SJSA1 (cell line): ENCODE measurements at places on chromosomes 6 and 20. TPM values are rescaled to one million over a fixed set of nuclear protein-coding genes. Genes with fewer than 3 reads are reported as not detected.

GRCh38 chr6:42704251-42704936 is 18.0 kb downstream of the PRPH2 start:
- DNase-seq = no peak

DNA sequence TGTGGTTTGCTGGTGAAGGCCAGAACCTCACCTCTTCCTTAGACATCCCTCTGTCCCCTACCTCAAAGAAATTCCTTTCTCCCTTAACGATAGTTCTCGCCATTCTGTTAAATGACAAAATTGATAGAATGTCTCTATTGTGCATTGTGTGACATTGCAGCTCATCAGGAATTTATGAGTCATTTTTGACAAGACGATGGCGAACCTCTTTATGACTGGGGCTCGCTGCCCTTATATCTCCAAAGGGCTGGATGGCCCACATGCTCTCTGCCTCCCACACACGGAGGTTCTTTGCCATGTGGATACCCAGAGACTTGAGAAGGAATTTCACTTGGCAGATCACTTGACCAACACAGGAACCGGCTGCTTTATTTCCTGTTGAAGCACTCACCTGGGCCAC is 66.8 kb upstream of the RPS6KA2 start:
- no peak for DNase-seq

The MATN4 gene
- total RNA-seq = 0.50 TPM in 1 of 2 replicates, not detected in the other

The ACSS1 gene
- 3.8 and 4.9 TPM in 2 replicates for total RNA-seq

DNA sequence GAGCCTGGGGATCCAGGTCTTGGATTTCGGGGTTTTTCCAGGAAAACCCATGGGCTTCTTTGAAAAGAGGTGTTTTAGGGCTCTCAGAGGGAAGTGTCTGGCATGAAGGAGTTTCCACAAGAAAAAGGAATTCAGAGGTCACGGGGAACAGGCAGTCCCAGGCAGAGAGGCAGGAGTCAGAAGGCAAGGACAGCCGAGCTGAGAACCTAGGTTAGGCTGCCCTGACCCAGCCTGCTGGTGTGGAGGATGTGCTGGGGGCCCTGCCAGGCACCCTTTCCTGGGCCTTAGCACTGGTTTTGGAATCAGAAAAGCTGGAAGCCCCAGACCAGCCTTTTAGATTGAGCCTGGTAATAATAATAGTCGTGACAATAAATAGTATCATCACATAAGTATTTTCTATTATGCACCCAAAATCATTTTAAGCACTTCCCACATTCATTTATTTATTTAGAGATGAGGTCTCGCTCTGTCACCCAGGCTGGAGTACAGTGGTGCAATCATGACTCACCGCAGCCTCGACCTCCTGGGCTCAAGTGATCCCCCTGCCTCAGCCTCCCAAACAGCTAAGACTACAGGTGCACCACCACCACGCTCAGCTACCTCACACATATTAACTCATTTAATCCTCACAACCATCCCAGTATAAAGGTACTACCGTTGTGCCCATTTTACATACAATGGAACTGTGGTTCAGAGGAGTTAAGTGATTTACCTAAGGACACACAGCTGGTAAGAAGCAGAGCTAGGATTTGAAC is 19.9 kb downstream of the TGM2 start:
- peak; percentile 81 for DNase-seq

The BHLHE23 gene
- total RNA-seq = not detected in 2 replicates

DNA sequence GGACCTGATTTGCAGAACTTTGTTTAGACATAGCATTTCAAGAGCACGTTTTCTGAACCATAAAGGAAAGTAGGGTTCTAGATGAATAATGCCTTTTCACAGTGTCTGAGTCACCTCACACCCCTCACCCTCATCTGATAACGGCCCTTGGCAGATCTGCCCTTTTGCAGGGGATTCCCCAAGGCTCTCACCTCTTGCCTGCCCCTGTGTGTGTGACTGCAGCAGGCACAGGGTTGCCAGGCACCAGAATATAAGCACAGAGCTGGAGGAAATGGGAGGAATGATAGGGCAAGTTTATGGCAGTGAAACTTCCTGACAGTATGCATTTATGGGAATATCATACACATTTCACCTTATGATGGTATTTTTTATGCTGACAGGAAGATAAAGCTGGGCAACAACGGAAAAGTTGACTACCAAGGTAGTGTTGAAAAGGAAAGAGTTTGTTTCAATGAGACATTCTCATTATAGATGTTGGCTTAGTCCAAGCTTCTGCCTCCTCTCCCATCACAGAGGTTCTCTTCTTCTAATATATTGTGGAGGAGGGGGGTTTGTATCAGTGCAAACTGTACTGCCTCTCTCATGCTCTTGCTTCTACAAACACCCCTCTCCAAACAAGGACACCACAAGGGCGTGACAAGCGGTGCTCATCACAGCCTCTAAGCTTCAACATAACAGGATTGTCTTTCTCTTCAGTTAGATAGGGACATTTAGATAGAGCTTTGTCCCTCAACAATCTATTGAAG is 101.5 kb upstream of the BACH2 start:
- DNase-seq = peak; percentile 56

GRCh38 chr6:79506251-79506650 is 31.0 kb downstream of the LCA5 start:
- DNase-seq = no peak

DNA sequence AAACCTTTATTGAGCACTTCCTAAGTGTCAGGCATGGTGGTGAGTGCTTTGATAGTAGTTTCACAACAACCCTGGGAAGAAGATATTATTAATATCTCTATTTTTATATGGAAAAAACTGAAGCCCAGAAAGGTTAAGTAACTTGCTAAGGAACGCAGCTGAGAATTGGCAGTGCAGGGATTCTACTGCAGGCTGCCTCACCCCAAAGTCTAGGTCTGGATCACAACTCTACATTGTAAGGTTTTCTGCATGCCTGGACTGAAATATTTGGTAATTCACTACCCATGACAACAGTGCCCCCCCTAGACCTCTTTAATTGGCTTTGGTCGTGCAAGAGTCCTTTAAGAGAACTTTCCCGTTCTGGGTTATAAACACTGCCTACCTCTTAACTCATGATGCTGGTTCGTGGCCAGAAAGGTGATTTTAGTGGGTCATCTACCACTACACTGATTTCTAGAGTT is 67.1 kb upstream of the KCNQ5 start:
- DNase-seq = no peak

GRCh38 chr6:43172104-43173007 is 1.3 kb downstream of the SRF start:
- peak; percentile 38 for DNase-seq

DNA sequence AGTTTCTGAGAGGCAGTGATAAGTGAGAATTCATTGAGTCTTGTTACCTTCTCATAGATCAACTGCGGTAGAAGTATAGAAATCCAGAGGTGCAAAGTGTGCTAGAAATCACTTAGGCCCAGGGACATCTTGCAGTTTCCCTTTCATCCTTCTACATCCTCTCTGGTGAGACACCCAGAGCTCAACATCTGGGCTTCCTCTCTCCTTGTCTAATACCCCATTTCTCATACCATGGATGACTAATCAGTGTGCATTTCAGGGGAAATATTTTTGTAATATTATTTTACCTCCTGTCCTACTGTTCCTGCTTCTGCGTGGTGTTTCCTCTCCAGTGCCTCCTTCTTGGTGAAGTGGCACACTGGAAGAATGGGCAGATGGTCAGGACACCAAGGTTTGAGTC is 322.4 kb downstream of the TFAP2B start:
- no peak for DNase-seq

GRCh38 chr6:20566109-20566508 is 31.9 kb downstream of the CDKAL1 start:
- no peak for DNase-seq

GRCh38 chr20:40307997-40308396 is 381.0 kb downstream of the MAFB start:
- no peak for DNase-seq

GRCh38 chr6:134145786-134146185 is 93.4 kb upstream of the SLC2A12 start:
- DNase-seq = no peak

The ADAM33 gene
- total RNA-seq = not detected in 2 replicates

DNA sequence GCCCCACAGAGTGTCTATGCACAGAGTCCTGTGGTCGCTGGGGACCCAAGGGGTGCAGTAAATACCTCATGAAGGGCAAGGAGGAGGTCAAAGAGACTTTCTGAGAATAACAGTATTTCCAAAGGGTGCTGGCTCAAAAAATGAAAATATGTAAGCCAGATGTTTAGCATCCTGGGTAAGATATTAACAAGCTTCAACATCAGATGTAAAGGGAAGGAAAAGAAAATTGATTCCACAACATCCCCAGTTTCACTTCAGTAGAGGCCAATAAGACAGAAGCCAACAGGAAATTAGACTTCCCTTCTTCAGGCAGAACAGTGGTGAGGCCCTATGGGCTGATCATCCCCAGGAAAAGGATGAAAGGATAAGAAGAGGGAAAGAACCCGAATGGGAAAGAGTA is 434.7 kb downstream of the PRKN start:
- no peak for DNase-seq

DNA sequence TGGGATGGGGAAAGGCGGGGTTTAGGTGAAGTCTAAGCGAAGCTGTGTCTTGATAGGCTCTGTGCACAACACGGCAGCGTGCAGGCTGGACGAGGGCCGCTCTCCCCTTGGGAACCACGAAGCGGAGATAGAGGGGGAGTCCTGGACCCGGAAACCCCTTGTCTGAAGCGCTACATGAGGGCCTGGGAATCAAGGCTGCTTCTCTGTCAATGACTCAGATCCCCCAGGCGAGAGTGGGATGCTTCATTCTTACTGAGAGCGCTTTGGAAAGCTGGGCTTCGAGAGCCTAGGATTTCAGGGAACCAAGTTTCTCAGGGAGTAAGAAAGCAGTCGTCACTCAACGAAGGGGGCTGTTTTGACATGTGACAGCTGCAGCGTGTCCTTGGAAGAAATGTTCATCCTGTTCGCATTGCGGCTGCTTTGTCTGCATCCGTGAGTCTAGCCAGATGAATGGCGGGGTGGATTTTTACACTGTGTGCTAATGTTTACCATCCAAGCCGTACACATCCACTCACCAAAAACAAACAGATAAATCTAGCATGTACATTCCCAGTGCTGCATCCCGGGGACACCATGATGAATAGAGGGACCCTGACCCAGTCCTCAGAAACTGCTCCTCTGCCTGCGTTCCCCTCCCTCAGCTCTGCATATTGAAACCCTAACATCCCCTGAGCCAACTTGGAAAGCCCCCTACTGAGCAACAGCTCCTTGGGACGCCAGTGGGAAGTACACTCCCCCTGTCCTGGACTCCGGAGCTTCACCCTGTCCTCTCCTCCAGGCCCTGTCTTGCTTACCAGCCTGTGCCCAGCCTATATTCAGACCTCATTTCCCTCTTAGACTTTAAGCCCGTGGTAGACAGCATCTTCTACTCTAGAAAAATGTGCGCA is 24.5 kb upstream of the RTF2 start:
- no peak for DNase-seq

DNA sequence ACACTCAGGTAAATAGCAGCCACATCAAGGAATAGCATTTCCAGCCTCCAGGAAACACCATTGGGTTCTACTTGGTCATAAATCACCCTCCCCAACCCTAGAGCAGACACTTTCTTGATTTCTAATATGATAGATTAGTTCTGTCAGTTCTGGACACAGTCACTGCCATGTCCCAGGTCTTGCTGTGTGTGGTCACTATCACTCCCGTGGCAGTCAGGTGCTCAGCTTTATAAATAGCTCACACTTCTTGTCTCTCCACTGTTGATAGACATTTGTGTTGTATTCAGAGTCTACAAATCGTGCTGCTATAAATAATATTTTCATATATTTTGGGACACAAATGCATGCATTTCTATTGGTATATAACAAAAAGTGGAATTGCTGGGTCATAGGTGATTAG is 13.3 kb downstream of the HLA-F start:
- no peak for DNase-seq

The ZSWIM1 gene
- total RNA-seq = 3.9 and 11.7 TPM in 2 replicates

GRCh38 chr6:136166815-136167214 is 83.3 kb downstream of the MTFR2 start:
- DNase-seq = no peak

The MCM3 gene
- 212 and 220 TPM in 2 replicates for total RNA-seq

GRCh38 chr6:109331081-109331480 is 51.2 kb downstream of the CD164 start:
- no peak for DNase-seq

DNA sequence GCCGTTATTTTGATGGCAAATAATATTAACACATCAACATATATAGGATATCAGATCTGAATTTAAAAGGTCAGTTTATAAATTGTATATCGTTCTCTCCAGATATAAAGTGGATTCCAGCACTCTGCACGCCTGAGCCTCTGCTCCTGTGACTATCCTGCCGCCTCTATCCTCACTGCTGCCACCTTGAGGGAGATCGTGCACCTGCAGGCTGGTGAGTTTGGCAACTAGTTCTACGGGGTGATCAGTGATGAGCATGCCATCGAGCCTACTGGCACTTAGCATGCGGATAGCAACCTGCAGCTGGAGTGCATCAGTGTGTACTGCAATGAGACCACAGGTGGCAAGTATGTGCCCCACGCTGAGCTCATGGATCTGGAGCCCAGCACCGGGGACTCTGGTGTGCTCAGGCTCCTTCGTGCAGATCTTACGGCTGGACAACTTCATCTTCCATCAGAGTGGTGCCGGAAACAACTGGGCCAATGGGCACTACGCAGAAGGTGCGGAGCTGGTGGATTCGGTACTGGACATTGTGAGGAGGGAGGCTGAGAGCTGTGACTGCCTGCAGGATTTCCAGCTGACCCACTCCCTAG is 84.9 kb downstream of the FBXO5 start:
- peak; percentile 51 for DNase-seq

GRCh38 chr6:8539453-8539852 is 104.1 kb upstream of the SLC35B3 start:
- peak; percentile 9 for DNase-seq

The SNAP25 gene
- 3.9 and 13.9 TPM in 2 replicates for total RNA-seq

GRCh38 chr6:11729076-11729475 is 49.5 kb downstream of the ADTRP start:
- DNase-seq = no peak

- DNase-seq = no peak
Observed at GRCh38 chr6:231779-232178, 60.5 kb upstream of the DUSP22 start.

GRCh38 chr6:90484903-90485302 is 102.0 kb downstream of the MAP3K7 start:
- DNase-seq = no peak

- DNase-seq = no peak
Observed at GRCh38 chr6:133704371-133704770, 184.5 kb upstream of the TCF21 start.

DNA sequence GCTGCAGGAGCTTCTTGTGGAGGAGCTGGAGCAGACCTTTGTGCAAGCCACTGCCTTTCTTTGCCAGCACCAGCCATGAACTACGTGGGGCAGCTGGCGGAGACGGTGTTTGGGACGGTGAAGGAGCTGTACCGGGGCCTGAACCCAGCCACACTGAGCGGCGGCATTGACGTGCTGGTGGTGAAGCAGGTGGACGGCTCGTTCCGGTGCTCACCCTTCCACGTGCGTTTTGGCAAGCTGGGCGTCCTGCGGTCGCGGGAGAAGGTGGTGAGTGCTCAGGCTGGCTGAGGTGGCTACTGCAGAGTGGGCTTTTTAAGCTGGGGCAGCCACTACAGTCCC is 5.1 kb downstream of the LPIN3 start:
- no peak for DNase-seq

The TRAM2 gene
- total RNA-seq = 59.7 and 98.1 TPM in 2 replicates

GRCh38 chr20:43665466-43666176 is 1.3 kb upstream of the MYBL2 start:
- no peak for DNase-seq

GRCh38 chr6:4130357-4130987 is 4.9 kb downstream of the ECI2 start:
- DNase-seq = no peak

- no peak for DNase-seq
Observed at GRCh38 chr6:43257367-43258145, 14.3 kb downstream of the TTBK1 start.
